ENCODE measurements at places on chromosomes 5 and 9.

DNA sequence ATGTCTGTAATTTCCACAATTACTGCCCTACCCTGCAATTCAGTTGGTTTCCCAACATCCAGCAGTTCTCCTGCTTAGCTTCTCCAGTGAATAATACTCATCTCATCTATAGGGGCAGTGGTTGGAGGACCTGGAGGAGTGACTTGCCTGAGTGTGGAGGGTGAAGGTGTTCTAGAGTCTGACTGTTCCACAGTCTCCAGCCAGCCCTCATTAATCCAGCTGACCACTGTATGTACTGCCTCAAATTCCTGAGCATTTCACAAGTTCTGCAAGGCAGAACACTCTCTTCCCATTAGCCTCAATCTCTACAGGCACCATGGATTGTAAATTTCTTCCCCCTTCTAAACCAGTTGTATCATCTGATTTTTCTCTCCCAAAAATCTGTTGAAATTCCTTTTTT lies 147.4 kb upstream of the NFIL3 start:
- no peak for DNase-seq

DNA sequence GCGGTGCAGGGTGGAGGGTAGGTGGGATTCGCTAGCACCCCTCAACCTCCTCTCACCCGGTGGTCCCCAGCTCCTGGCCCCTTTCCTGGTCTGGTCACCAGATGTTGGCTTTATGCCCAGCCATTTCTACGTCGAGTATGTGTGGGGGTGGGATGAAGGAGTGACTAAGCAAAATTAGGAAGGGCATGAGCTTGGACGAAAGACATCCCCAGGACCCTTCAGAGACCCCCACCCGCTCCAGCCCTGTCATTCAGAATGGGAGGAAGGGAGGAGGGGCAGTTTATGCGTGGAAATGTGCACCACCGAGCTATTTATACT lies 742 bp downstream of the BHMT2 start:
- no peak for DNase-seq

- no peak for DNase-seq
Measured at GRCh38 chr5:110441035-110441434, 285.4 kb downstream of the TMEM232 start.

DNA sequence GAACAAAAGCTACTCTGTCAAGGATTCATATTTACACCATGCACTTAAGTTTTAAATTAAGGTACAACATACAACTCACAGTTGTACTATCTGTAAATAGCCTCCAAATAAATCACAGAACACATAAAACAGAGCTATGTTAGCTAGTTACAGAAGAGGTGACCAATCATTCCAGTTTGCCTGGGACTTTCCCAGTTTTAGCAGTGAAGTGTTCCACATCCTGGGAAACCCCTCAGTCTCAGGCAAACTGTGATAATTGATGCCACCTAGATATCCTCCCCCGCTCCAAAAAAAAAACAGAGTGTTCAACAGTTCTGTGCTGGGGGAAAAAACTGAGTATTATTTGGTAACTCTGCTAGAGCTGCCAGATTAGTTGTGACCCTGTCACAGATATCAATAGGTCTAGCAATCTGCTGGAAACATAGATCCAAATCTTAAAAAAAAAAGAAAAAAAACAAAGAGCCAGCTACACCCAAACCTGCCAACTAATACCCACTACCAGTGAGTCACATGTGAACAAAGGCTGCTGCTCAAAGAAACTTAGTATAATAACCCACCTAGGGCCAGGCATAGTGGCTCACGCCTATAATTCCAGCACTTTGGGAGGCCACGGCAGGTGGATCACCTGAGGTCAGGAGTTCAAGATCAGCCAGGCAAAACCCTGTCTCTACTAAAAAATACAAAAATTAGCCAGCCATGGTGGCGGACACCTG lies 5.7 kb downstream of the TBCA start:
- DNase-seq = no peak

DNA sequence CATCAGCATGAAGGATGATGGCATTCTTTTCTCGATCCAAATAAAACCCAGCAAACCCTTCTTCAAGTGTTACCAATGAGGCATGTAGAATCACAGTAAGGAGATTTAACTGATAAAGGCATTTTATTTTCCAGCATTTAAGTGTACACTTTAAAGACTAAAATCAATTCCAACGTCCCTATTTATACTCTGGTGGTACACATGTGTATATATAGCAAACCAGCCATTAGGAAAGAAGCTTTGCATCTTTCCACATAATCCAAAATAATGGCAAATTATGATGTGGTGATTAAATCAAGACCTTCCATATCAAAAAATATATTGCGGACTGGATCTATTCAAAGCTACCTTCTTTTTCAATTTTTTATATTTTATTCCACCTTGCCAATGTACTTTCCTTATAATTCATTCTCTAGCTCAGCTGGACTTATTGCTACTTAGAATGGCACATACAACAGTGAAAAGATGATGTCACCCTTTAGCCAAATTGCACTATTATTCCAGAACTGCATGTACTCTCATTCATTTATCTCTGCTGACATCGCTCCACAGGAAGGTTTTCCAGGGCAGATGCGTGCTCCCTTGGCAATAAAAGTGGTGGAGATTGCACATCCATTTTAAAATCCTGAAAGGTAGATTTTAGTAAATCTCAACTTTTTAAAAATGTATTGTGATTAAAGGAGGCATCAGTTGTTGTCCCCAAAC lies 63.3 kb upstream of the SLC30A5 start:
- DNase-seq = no peak

GRCh38 chr5:67063055-67063454 lies 133.5 kb downstream of the CD180 start:
- no peak for DNase-seq

DNA sequence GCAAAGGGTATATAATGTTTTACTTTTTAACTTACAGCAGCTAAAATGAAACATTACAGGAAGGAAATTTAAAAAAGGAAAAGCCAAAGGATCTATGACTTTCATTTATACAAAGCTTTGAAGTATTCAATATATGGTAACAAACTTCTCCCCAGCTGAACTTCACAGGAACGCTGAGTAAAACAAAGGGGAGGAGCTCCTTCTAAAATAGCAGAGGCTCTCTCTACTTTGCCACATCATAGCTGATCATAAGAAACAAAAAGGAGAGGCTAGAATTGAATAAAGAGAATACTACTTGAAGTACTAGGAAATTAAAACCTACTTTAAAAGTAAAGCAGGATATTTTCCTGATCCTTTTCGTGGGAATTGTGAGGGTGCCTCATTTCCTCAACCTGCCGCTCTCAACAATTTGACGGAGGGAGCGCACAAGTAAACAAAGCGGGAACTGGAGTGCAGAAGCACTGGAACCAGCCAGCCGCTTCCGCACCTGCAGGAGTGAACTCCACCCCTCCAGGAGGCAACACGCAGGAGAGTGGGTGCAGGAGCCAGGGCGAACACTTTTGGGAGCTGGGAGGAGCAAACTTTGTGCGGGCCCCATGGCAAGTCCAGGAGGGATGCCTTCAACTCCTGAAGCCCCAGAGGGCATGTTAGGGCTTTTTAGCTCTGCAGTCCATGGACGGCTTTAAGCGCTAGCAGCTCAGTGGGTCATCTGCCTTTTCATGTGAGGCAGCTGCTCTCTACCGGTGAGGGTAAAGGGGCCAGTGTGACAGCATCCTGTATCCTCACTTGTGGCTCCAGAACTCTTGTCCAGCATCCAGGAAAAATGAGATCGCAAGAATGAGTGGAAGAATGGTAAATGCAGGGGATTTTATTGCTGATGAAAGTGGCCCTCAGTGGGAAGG lies 757.4 kb downstream of the PTPRD start:
- DNase-seq = no peak

DNA sequence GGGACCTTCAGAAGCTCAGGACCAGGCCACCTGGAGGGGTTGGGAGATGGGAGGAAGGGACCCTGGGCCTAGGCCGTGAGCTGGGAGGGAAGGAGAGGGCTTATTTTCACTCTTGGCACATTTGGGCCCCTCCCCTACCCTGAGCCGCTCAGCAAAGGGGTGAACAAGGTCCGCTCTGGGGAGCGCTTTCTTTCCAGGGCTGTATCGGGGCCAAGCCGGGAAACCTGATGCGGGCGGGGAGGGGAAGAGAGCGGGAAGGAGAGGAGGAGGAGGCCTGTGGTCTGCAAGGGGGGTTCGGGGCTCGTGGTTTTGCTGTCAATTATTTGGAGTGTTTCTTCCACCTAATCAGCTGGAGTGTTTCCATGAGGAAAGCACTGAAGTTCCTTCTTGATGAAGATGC lies 62.7 kb upstream of the RXRA start:
- no peak for DNase-seq

DNA sequence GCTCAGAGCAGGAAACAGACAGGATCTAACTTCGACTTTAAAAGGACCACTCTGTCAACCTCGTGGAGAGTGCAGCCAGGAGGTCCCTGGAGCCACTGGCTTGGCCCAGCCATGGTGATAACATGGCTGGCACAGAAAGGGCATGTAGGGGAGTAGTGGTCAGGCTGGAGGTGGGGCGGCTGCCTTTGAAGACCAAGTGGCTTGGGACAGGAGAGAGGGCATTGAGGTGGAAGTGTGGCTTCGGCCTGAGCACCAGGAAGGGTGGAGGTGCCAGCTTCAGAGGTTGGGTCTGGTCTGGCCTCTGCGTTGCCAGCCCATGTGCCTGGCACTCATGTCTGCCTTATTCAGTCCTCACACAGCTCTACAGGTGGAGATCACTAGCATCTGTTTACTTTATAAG lies 270.0 kb downstream of the NSG2 start:
- no peak for DNase-seq

Data from bone marrow (tissue), 2 donors.